ENCODE measurements at places on chromosomes 6 and 20.

DNA sequence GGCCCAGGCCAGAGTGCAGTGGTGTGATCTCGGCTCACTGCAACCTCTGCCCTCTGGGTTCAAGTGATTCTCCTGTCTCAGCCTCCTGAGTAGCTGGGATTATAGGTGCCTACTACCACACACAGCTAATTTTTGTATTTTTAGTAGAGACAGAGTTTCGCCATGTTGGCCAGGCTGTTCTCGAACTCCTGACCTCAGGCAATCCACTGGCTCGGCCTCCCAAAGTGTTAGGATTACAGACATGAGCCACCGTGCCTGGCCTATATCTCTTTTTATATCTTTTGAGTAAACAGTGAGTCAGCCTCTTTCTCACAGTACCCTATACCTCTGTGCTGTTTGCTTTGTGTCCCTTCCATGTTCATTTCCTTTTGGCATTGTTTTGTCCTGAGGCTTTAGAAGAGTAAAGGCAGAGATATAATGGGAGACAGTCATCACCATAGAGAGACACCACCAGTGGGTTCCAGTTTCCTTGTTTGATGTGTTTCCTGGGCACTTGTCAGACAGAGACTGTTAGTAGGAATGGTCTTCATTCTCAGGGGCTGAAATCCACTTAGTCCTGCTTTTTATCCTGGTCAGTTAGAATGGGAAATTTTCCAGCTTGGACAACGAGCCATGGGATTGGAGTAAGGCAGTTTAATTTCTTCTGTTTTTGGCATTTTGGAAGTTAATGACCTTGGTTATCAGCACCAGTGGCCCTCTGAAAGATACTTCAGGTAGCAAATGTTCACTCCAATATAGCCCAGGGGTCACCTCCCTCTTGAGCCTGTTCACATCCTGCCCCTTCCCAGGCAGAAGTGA, 32.2 kb upstream of the ASXL1 start:
- H3K4me3 ChIP-seq, result no peak overlapping the region
- H3K36me3 ChIP-seq, result peaks cover 38% of the 10 kb centered on the region
- H3K27ac ChIP-seq, result peak overlapping the region; percentile 6
- H3K27me3 ChIP-seq, result no peaks in the 10 kb centered on the region

DNA sequence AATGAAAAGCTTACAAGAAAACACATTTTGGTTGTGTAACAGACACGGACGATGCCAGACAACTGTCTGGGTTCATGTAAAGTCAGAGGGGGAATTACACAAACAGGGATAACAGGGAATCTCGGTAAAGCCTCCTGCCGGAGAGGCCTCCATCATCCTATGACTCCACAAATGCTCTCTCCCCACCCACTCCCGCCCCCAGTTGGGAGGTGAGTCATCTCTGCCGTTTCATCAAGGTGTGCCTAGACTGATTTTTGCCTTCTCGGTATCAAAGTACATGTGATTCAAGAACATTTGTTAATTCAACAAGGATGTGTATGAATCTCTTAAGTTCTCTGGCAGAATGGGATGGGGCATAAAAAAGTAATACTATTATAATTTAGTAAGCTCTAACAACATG, 304.9 kb upstream of the PRDM1 start:
- no peak for DNase-seq
- H3K27me3 ChIP-seq, result no peaks in the 10 kb centered on the region
- H3K36me3 ChIP-seq, result no peaks in the 10 kb centered on the region
- H3K27ac ChIP-seq, result no peak overlapping the region
- no peak overlapping the region for H3K4me3 ChIP-seq
- no peaks in the 10 kb centered on the region for H3K4me1 ChIP-seq

DNA sequence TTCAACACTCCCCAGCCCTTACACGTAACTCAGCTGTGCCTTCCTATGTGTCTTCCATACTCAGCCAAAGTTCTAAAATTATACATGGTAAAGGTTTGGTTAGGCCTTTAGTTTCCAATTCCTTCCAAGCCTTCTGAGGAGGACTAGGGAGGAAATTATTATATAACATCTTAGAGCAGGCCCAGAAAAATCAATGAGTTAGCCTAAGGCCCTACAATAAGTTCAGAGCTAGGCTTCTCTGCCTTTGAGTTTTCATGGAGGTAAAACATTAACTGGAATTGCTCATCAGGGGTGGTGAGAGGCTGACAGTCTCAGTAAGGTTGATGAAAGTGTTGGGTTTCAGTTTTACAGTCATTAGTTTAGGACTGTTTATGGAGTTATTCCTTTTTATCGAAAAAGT, 286.0 kb downstream of the ADGB start:
- DNase-seq, result no peak
- no peaks in the 10 kb centered on the region for H3K4me1 ChIP-seq
- no peaks in the 10 kb centered on the region for H3K27me3 ChIP-seq
- H3K27ac ChIP-seq, result no peak overlapping the region
- H3K36me3 ChIP-seq, result no peaks in the 10 kb centered on the region
- H3K4me3 ChIP-seq, result no peak overlapping the region

GRCh38 chr20:52577696-52578095, 386.1 kb upstream of the ZFP64 start:
- no peaks in the 10 kb centered on the region for H3K4me1 ChIP-seq
- no peak overlapping the region for H3K27ac ChIP-seq
- no peak overlapping the region for H3K4me3 ChIP-seq

- no peak for DNase-seq
- no peak overlapping the region for H3K4me3 ChIP-seq
- peaks cover 23% of the 10 kb centered on the region for H3K4me1 ChIP-seq
- no peaks in the 10 kb centered on the region for H3K27me3 ChIP-seq
- H3K36me3 ChIP-seq, result no peaks in the 10 kb centered on the region
Observed at GRCh38 chr6:53439556-53439955, 90.8 kb upstream of the ELOVL5 start.

DNA sequence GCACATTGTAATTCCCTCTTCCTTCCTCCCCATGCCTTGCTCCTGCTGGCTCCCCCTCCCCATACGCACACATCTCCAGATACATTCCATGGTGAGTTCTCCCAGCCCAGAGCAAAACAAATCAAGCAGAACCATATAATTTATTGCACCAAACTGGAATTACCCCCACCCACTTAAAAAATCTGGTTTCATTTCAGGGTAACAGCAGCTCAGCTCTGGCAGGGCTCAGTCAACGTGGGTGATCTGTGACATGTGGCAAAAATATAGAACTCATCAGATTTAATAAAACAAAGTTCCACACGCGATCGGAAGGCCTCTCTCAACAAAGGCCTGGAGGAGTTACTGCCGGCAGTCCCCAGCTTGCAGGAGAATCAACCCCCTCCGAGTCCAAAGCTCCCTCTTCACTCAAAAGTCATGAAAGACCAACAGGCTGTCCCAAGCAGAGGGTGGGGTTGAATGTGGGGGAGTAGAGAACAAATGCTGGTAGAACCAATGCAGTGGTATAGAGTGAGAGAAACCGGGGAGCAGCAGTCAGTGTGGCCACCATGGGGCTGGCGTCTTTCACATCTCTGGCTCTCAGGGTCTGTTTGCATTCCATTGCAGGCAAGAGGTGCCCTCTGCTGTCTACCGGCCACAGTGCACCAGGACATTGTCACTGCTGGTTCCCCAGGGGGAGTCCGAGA, 323.3 kb upstream of the NT5E start:
- H3K27me3 ChIP-seq, result no peaks in the 10 kb centered on the region
- H3K27ac ChIP-seq, result no peak overlapping the region
